Common myeloid progenitor, CD34-positive (primary cell): ENCODE measurements at places on chromosomes 7 and 10.

DNA sequence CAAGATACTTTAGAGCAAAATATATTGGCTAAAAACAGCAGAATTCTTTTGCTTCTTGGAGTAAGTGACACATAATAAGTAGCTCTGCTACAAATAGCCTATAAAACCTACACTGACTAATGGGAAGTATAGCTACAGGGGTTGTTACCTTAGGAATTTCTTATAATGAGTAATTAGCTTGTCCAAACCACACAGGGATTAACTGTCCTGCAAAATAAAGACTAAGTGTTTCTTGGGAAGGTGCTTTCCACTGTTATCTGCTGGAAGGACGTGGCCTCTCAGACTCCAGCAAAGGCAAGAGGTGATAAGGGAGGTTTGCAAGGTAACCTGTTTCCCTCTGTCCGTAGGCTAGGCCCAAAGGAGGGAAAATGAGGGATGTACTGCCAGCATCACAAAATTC lies 302.4 kb downstream of the DOCK4 start:
- no peak for DNase-seq

DNA sequence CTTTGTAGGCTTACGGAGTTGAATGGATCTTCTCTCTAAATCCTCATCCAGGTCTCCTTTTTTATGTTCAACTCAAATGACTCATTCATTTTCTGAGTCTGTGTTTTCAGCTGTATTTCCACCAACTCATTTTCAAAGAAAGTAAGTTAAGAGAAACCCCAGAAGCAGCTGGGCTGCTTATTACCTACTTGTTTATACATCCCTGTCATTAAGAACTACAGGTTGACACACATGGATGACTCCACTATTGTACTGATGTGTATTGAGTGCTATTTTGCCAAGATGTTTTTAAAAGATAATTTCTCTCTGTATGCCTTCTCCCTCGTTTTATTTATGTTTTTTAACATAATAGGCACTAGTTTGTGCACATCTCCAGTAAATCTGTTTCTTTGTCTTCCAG lies 41.9 kb downstream of the DGKI start:
- DNase-seq = no peak

GRCh38 chr10:48784031-48784430 lies 99.4 kb downstream of the WDFY4 start:
- no peak for DNase-seq

DNA sequence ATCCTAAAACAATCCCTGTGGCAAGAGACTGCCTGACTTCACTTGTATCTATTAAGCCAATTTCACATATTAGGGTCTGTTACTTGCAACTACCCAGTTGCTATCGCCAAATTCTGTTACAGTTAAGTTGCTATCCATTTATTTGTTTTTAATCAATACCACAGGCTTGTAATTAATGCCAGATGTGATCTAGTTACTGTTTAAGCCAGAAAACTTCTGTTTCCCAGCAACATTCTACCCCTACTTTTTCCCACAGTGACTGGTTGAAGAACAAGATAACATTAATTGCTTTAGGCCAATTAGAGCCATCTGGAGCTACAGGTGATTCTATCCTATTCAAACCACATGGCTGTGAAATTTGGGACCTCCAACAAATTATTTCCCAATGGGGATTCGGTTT lies 131.3 kb downstream of the ALOX5 start:
- DNase-seq = no peak

- no peak for DNase-seq
These were observed 28.8 kb downstream of the ITGB8 start for GRCh38 chr7:20359341-20359963.

- DNase-seq = no peak
These were observed 4.7 kb downstream of the C10orf71 start for GRCh38 chr10:49303711-49304110.

DNA sequence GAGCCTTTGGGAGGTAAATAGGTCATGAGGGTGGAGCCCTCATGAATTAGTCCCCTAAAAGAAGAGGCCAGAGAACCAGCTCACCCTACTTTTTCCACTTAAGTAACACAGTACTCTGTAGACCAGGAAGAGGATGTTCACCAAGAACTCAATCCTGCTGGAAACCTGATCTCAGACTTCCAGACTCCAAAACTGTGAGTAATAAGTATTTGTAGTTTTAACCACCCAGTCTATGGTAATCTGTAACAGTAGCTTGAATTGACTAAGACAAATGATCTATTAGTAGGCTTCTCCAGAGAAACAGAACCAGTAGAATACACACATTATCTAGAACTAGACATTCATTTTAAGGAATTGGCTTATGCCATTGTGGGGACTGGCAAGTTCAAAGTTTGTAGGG lies 51.5 kb downstream of the ANKMY2 start:
- no peak for DNase-seq

DNA sequence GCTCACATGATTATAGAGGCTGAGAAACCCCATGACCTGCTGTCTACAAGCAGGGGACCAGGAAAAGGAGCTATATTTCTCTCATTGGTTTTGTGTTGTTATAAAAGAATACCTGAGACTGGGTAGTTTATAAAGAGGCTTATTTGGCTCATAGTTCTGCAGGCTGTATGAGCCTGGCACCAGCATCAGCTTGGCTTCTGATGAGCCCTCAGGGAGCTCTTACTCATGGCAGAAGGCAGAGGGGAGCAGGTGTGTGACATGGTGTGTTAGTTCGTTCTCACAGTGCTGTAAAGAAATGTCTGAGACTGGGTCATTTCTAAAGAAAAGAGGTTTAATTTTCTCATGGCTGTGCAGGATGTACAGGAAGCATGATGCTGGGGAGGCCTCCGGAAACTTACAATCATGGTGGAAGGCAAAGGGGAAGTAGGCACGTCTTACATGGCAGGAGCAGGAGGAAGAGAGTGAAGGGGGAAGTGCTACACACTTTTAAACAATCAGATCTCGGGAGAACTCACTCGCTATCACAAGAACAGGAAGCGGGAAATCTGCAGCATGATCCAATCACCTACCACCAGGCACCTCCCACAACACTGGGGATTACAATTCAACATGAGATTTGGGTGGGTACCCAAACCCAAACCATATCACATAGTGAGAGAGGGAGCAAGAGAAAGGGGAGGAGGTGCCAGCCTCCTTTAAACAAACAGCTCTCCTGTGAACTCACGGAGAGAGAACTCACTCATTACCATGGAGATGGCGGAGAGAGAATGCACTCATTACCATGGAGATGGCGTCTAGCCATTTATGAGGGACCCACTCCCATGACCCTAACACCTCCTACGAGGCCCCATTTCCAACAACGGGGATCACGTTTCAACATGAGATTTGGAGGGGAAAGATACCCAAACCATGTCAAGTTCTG lies 133.4 kb downstream of the JCAD start:
- DNase-seq = peak; percentile 44

DNA sequence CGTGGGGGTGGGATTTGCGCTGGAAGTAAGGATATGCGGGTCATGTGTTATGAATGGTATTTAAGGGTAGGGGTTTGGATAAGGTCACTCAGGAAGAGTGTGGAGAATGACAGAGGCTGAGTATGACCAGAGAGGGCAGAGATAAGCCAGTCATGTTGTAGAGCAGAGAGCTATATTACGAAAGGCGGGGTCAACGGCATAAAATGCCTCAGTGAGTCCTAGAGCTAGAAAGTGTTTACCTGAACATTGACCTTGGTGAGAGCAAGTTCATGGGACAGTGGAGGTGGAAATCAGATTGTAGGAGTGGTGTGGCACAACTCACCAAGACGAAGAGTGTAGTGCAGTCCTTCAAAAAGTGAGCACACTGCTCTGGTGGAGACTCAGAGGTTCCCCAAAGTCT lies 13.8 kb downstream of the LMOD2 start:
- no peak for DNase-seq

DNA sequence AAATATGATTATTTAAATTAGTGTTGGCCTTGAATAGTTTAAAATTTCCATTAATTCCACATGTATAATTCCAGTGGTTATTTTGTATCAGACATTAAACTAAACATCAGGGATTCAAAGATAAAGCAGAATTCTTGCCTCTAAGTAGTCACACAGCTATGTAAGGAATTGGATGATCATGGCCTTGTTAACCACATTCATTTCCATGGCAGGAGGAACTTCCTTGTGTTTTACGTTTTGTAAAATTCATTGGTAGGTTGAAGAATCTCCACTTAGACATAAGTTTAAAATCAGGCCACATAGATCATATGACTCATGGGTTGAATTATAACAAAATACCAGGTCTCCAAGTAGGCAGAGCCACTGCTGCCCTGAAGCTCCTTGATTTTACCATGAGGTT lies 289.7 kb downstream of the PLXDC2 start:
- no peak for DNase-seq

GRCh38 chr7:33743594-33743993 lies 161.7 kb upstream of the BMPER start:
- no peak for DNase-seq

GRCh38 chr10:103986360-103986759 lies 19.4 kb downstream of the SLK start:
- DNase-seq = no peak

DNA sequence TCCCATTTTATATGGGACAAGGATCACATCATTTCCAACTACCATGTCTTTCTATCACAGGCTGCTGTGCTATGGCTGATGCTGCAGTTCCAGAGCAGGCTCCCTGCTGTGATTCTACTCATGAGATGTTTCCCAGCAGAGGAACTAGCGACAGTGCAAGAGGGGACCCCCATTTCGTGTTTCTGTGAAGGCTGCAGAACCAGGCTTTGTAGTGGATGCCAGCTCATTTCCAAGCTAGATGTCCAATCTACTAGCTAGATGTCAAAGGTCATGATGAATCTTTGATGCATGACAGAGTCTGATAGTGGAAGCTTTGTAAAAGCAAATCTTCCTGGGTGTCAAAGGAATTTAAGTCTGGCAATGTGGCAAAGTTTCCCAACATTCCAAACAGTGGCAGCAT lies 21.2 kb upstream of the MYO3A start:
- no peak for DNase-seq

GRCh38 chr10:24152270-24152669 lies 56.7 kb upstream of the KIAA1217 start:
- no peak for DNase-seq

DNA sequence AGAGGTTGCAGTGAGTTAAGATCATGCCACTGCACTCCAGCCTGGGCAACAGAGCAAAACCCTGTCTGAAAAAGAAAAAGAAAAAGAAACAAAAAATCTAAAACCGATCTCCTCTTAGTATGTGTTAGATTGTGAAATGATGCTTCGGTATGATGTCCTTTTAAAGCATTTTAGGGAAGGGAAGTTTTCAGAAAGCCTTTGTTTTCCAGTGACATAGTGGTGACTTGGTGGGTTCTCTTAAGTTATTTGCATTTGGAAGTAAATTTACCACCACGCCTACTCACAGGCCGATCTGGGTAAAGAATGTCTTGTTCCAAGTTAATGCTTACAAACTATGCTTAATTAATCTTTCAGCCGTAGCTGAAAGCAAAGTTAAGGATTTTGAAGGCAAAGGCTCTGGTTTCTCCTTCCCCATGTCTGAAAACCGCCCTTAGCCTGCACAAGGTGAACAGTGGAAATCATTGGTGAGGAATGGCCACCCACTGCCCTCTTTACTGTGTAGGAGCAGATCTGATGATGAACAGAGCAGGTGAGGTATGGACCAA lies 10.7 kb downstream of the MTURN start:
- peak; percentile 17 for DNase-seq

GRCh38 chr7:108459922-108460551 lies 3.8 kb upstream of the NRCAM start:
- DNase-seq = peak; percentile 58

DNA sequence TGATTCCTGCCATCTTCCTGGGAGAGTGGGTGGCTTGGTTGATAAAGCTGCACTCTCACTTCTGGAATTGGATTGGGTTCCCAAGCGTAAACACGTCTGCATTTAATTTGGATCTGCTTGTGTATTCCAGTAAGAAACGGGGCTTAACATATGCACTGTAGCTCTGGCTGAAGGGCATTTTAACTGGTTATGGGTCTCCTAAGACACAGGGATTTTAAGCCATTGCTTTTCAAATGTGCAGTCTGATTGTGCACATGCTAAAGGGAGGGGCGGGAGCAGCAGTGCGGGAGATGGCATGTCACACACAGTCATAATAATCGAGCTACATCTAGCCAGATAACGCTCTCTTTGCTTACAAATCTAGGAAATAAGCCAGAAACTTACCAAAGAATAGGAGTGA lies 247.3 kb upstream of the LYZL1 start:
- DNase-seq = no peak

DNA sequence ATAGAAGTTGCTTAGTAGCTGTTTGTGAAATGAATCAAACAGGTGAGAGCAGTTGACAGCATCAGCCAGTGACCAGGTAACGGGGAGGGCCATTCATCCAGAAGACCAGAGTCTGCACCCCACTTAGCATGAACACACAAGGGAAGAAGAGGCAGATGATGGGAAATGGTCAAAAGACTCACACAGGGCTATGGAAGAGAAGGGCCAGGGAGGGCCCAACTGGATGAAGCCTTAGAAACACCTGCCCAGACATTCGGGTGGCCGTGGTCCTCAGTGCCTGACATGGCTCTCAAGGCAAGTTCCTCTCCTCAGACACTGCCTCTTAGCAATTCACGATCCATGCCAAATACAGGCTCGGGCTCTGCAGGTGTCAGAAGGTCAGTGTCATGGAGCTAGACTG lies 354.1 kb downstream of the TCERG1L start:
- no peak for DNase-seq

- no peak for DNase-seq
These were observed 24.9 kb upstream of the GIMAP7 start for GRCh38 chr7:150489782-150490181.

DNA sequence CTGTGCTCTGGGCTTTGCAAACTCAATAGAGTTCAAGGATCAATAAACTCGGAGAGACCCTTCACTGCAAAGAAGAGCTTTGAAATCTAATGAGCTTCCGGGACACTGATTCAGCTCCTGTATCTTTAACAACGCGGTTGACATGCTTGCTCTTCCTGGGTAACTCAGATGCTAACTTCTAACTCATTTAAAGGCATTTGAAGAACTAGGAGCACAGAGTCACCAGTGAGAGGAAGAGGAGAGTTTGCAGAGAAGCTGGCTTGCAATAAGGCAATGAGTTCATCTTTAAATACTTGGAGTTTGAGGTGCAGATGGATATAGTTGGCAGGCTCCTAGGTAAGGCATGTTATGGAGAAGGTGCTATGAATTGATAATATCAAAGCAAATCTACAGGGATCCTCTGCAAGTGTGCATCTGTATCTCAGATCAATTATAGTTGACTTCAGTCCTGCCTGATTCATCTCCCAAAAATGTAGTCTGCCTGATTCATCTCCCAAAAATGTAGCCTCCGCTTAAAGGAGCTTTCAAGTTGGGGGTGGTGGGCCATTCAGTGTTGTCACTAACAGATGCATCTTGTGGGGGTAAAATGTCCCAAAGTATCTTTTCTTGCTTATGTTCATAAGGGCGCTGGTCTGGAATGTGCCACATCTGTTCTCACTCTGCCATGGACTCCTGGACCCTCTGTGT lies 182.5 kb upstream of the PRSS58 start:
- no peak for DNase-seq
